ENCODE measurements at places on chromosomes 1 and 21.

GRCh38 chr1:213419401-213420030 lies 368.5 kb downstream of the RPS6KC1 start:
- no peak for DNase-seq

GRCh38 chr1:204568576-204569315 lies 52.5 kb downstream of the MDM4 start:
- no peak for DNase-seq

DNA sequence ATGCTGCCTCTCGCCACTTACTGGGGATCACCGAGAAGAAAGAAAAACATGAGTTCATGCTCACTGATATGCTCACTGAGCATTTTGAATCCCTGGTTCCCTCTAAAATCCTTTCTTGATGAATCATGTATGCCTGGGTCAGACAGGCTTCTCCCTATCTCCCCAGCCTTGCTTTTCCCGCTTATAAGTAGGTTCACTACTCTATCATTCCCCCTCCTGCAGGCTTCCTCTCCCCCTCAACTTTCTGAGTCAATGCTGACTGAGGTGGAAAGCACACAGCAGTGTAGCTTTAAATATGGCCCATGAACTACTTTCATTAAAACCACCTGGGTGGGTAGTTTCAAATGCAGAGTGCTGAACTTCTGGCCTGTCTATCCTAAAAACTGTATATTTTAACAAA lies 41.7 kb downstream of the FMO4 start:
- DNase-seq: no peak

DNA sequence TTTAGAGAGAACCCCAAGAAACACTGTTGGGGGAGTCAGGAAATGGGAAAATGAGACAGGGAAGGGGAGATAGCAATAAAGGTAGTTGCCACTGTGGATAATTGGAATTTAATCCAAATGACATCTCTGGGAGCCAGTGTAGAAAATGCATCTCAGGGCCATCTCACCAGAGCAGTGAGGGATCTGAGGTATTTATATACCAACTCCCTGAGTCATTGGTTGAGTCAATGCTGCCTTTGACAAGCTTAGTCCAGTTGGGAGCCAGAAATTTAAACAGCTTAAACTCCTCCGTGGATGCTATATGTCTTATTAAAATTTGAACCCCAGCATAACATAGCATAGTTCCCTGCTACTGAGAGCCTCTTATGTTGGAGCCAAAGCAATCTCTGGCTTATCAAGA lies 140.3 kb downstream of the SLC30A10 start:
- no peak for DNase-seq

DNA sequence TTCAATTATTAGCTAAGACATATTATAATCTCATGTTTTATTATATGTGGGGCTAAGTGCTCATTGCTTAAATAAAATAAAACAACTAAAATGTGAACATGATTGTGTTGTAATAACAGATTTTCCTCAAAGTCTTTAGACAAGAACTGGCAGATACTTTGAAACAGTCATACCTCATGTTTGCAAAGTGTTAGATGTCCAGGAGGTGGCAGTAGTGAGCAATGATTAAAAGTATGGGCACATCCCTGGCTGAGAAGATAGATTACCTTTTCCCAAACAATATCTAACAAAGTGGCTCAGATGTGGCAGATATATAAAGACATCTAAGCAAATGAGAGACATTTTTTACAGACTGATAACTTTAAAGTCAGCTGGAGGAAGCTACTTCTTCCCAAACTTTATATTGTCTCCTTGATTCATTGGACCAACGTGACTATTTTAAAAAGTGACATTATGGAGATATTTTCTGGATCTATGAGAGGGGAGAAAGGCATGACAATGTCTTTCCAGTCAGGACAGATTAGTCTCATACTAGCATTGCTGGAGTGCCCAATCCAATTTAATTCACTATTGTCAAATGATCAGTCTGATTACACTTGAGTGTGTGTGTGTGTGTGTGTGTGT lies 269.8 kb downstream of the S1PR1 start:
- DNase-seq: peak; percentile 13

- DNase-seq: peak; percentile 56
Measured at GRCh38 chr1:48817505-48818114, 40.9 kb upstream of the BEND5 start.

DNA sequence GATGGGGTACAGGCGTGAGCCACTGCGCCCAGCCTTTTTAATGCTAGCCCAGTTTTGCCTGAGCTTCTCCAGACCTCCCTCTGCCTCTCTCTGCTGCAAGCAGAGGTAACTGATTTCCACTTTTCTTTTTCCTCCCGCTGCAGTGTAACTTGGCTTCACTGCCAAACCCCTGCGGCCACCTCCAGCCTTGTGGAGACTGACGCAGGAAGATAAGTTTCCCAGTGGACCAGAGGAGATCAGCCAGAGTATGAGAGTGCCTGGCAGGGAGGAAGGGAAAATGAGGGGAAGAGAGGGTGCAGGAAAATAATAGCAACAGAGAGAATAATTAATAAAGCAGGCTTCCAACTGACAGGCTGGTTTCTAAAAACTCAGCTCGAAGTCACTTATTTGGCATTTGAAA lies 143.7 kb downstream of the PCNX2 start:
- no peak for DNase-seq

GRCh38 chr1:202213361-202214088 lies 19.9 kb downstream of the LGR6 start:
- no peak for DNase-seq

DNA sequence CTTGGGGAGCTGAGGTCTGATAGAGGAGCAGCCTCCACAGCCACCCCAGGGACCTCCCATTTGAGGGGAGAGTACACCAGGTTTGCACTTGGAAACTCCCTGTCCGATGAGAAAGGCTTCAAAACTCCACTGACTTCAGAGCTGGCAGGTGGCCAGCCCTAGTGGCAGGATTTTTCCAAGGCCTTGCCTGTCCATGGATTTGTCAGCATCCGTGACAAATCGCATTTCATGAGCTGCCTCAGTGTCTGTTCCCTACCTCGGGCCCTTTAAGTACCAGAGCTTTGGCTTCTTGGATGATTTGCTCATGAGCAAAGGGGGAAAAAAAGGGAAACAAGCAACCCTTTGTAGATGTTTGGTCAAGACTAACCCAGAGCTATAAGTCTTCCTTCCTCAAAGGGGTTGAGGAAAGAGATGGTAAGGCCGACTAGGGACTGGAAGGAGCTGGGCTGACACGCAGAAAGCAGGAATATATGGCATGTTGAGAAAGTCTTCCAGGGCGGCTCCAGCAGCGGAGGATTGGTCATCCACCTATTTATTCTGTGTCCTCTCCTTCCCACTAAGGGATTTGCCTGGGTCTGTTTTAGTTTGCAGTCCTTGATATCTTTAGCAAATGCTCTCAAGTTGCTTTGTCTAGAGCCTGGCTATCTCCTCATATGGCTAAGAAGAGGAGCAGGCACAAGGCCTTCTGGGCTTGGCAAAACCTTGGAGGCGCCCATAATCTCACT lies 2.7 kb upstream of the HSPG2 start:
- peak; percentile 81 for DNase-seq

GRCh38 chr1:27360159-27361043 lies 6.4 kb downstream of the MAP3K6 start:
- DNase-seq: peak; percentile 52

DNA sequence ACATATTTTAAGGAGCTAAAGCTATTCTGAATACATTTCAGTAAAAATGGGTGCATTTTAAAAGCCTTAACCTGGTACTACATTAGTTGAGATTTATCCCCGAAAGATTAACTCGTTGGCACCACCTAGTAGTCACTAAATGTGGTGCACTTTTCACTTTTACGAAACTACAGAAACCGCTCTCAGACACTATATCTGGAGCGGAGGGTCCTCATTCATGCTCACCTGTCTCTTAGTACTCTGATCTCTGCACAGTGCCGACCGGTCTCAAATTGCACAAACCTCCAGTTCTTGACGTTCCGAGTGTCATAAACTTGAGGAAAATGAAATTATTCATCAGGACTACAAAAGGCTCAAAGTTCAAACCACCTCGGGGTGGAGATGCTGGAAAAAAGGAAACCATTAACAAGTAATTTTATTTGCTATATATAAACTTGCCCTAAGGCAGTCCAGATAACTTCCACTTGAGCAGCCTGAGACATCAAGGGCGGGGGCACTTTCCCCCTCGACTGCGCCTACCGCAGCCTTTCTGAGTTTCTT lies 722 bp downstream of the LZIC start:
- no peak for DNase-seq

DNA sequence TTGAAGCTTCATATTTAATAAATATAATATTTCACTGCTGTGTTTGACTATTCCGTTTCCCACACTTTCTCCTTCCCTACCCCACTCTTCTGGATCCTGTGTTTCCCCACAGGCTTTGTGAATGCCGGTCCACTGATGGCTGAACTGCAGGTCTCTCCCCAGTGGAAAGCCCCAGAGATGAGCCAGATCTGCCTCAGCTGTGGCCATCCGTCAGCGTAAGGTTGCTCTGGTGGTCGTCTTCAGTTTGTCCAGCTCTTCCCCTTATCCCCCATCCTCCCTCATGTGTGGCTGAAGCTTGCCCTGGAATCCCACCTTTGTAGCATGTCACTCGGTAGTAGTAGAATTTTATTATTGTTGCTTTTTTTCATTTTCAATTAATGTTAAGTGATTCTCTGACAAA lies 11.4 kb downstream of the SMAP2 start:
- DNase-seq: no peak

DNA sequence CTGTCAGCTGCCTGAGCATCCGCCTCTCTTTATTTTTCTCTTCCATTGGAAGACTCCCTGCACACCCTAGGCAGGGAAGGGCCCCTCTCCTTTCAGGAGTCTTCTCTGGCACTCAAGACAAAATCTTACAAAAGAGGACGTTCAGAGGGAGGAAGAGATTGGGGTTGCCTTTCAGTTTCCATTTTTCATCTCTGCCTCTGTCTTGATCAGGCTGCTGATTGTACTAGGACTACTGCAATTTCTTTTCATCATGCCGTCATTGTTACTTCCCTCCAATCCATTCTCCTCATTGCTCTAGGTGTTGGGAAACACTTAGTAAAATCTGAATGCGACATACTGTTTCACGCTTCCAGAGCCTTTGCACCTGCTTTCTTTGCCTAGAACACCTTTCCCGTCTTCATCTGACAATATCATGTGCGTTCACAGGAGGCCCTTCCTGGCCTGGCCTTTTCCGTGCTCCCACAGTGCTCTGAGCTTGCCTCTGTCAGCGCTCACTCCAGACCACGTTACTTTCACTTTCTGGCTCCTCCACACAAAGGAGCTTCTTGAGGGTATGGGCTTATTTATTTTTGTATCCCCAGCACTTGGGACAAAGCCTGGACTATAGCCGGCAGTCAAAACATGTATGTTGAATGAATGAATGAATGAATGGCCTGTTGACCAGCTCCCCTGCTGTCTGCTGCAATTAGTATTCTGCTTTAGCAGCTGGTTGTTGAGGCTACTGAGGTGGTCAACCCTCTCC lies 10.9 kb downstream of the LRRC71 start:
- DNase-seq: no peak

DNA sequence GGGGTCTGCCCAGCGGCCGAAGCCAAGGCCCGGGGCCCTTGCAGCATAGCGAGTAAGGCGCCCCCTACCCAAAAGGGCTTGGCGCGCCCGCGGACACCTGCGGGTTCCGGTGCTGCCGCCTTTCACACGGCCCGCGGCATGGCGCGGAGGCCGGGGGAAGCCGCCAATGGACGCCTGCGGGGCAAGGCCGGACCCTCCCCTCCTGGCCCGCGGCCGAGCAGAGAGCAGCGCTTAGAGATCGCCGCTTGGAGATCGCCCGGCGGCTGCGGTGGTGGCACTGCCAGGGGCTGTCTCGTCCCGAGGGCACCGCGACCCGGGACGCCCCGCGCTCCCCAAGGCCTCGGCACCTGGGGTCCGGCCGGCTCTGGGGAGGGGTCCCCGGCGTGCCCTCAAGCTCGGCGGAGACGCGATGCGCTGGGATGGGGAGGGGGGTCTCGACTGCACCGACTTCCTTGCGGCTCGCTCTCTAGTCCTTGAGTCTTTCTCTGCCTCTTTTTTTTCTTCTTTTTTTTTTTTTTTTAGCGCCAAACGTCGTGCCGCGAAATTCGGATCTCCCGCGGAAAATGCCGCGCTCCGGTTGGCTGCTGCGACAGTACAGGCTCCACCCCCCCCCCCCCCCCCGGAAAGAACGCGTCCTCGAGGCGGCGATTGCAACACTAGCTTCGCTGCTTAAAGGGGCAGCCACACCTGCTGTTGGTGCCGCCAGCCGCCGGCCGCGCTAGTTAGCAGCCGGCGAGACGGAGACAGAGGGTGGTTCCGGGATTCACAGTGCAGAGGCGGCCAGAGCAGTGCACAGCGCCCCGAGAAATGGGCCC lies at the start of gene E2F2:
Gene E2F2 (minus strand): TSS at position 487 of the 815 bp plus-strand sequence. CDS start 440 bp downstream, at position 47.
- peak; percentile 91 for DNase-seq

- no peak for DNase-seq
Measured at GRCh38 chr1:40932006-40932405, 47.5 kb upstream of the CTPS1 start.

DNA sequence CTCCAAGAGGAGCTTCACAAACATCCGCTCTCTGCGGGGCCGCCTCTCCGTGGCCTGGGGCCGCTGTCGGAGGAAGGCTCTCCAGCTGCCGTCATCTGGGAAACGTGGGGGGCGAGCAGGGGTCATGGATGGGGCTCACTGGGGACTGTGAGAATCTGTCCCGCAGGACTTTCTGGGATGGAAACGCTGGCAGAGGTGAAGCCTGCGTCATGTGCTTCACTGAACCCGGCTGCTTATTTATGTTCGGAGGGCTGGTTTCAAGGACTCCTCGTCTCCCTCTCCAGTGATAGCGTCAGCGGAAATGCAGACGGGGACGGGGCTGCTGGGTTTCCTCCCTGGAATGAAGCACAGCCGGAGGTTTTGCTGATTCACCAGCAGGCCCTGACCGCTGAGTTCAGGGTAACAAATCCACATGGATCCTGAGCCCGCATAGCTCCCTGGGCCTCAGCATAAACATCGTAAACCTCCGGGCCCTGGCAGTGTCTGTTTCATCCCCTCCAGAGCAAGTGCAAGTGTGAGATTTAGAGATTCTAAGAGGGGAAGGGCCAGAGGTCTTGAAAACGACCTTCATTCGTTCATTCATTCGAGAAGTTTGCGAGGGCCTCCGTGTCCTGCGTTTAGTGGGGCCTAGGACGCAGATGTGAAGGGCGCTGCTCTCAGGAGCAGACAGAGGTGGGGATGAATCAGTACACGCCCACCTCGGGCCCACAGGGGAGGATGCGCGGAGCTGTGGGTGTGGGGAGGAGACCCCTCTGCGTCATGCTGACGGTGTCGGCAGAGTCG lies 7.0 kb upstream of the POFUT2 start:
- DNase-seq: peak; percentile 78

GRCh38 chr1:193260056-193260745 lies 73.8 kb upstream of the B3GALT2 start:
- DNase-seq: no peak

Measured in transverse colon (tissue), 4 donors.